Naive thymus-derived CD4-positive, alpha-beta T cell (primary cell): ENCODE measurements at places on chromosomes 6 and 20. TPM values are rescaled to one million over a fixed set of nuclear protein-coding genes. Genes with fewer than 3 reads are reported as not detected.

The ZHX3 gene
- 8.1 TPM for total RNA-seq

The HLA-DRB1 gene
- total RNA-seq, result 229 TPM

The THEMIS gene
- 54.7 TPM for total RNA-seq

The FYN gene
- 447 TPM for total RNA-seq

The NR2E1 gene
- total RNA-seq, result not detected

The JAG1 gene
- 0.28 and 0.46 TPM in 2 replicates for total RNA-seq

The ZNF831 gene
- 7.1 and 8.5 TPM in 2 replicates for total RNA-seq

The DDX43 gene
- total RNA-seq, result 0.70 and 1.1 TPM in 2 replicates

The TREML1 gene
- not detected for total RNA-seq

The GSTA1 gene
- total RNA-seq, result not detected

The MCCD1 gene
- not detected in 2 replicates for total RNA-seq

The POM121L2 gene
- total RNA-seq, result not detected

The COL19A1 gene
- 0.32 TPM for total RNA-seq

The ZDHHC14 gene
- total RNA-seq, result 17.3 and 18.2 TPM in 2 replicates

The LMBRD1 gene
- total RNA-seq, result 41.7 TPM

The RPP40 gene
- 6.5 and 7.5 TPM in 2 replicates for total RNA-seq

The FLRT3 gene
- not detected for total RNA-seq

The ABHD16B gene
- not detected for total RNA-seq

The DHX16 gene
- total RNA-seq, result 48.5 TPM
